ENCODE measurements at places on chromosomes 7 and 10. TPM values are rescaled to one million over a fixed set of nuclear protein-coding genes. Genes with fewer than 3 reads are reported as not detected.

- DNase-seq, result no peak
Measured at GRCh38 chr10:13943735-13944398, 357.1 kb downstream of the PRPF18 start.

DPYSL4 gene
- polyA plus RNA-seq, result 0.03 TPM

HMX3 gene
- not detected for polyA plus RNA-seq

GIGYF1 gene
- polyA plus RNA-seq, result 47.1 TPM

DNA sequence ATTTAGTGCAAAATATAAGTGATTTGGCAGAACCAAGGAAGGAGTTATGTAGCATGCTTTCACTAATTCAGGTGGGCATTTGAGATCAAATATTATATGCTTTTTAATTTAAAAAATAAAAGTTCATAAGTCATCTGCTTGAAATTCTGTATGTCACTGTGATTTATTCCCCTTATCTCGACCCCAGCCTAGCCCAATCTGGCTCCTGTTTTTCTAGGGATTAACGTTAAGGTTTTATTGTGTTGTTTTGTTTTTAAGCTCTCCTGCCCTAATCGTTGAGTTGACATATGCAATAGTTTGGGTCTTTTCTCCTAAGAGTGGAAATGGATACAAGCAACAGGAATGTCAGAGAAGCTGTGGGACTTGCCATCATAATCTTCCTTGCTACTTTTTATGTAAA is 42.6 kb downstream of the WIPF3 start:
- no peak for DNase-seq

GRCh38 chr7:117645481-117646165 is 165.8 kb downstream of the CFTR start:
- no peak for DNase-seq

All from B cell (primary cell).